ENCODE measurements at places on chromosomes 16 and 17.

DNA sequence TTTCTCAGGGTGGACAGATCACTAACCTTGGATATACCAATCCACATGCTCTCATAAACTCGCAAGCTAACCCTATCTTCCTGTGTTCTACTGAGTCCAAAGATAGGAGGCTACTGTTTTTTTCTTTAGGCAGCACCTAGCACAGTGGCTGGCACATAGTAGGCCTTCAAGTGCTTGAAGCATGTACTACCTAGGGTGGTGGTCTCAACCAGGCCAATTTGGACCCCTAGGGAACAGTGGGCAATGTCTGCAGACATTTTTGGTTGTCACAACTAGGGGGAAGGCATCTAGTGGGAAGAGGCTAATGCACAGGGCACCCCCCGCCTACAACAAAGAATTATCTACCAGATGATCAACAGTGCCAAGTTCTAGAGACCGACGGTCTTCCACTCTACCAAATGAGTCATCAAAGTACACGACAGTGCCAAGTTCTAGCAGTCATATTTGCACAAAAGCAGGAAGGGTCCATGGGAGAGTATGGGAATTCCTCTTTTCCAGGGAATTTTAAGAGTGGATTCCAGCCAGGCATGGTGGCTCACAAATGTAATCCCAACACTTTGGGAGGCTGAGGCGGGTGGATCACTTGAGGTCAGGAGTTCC is 390.3 kb downstream of the SLC39A11 start:
- no peak for DNase-seq

- DNase-seq = peak; percentile 43
Measured at GRCh38 chr17:27622986-27623385, 8.0 kb upstream of the LGALS9 start.

DNA sequence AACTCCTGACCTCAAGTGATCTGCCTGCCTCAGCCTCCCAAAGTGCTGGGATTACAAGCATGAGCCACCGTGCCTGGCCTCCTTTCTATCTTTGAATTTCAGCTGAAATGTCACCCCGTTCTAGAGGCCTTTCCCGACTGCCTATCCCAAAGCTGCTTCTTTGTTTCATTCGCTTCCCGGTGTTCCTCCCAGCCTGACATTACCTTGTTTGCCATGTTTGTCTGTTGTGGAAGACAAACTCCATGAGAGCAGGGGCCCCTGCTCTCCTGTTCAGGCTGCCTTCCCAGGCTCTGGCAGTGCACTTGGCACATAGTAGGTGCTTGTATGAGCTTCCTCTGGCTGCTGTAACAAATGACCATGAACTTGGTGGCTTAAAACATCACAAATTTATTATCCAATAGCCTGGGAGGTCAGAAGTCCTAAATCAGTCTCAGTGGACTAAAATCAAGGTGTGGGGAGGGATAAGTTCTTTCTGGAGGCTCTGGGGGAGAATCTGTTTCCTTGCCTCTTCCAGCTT is 2.6 kb upstream of the CCL22 start:
- DNase-seq = no peak

DNA sequence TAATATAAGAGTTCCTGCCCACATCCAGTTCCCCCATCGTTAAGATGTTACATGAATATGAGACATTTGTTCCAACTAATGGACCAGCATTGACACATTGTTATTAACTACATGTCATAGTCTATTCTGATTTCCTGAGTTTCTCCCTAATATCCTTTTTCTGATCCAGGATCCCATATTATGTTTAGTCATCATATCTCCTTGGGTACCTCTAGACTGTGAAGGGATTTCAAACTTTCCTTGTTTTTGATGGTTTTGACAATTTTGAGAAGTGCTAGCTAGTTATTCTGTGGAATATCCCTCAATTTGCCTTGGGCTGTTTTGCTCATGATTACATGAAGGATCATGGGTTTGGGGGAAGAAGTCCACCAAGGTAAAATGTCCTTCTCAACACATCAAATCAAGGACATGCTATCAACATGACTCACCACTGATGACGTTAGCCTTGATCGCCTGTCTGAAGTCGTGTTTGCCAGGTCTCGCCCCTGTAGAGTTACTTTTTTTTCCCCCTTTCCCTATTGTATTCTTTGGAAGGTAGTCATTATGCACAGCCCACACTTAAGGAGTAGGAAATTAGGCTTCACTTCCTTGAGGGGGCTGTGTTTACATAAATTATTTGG is 42.5 kb downstream of the CACNG3 start:
- no peak for DNase-seq

DNA sequence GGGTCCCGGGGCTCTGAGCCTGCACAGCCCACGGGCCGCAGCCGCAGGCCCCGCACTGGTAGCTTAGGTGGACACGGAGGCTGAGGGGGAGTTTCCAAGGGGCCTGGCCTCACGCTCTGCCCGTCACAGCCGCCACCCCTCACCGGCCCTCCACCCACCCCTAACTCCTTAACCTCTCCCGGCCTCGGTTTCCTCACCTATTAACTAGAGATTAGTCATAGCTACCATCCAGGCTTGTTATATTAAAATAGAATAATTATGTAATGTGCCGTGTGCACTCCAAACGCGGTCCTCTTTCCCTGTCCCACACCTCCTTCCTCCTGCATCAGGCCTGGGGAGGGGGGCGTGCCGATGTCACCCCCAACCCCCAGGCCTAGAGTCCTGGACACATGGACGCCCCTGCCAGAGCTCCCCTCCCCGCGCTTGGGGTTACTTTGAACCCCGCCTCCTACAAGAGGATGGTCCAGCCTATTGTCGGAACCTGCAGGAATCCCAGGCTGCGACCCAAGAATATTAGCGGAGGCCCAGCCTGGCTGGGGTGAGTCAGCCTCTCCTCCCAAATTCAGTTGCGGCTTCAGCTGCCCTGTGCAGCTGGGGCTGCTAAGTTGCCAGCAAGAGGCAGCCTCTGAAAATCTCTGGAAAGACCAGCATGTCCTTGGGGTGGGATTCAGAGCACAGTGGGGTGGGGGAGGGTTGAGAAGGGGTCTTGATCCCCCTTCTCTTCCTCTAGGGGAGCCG is 17.3 kb downstream of the SOCS3 start:
- DNase-seq = no peak

DNA sequence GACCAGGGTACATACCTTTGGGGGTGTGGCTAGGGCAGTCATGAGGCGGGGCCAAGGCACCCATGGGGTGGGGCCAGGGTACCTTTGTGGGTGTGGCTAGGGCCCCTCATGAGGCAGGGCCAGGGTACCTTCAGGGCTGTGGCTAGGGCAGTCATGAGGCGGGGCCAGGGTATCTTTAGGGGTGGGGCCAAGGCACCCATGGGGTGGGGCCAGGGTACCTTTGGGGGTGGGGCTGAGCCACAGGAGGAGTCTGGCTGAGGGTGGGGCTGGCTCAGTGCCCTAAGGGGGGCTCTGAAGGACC is 3.5 kb downstream of the GNG13 start:
- no peak for DNase-seq

DNA sequence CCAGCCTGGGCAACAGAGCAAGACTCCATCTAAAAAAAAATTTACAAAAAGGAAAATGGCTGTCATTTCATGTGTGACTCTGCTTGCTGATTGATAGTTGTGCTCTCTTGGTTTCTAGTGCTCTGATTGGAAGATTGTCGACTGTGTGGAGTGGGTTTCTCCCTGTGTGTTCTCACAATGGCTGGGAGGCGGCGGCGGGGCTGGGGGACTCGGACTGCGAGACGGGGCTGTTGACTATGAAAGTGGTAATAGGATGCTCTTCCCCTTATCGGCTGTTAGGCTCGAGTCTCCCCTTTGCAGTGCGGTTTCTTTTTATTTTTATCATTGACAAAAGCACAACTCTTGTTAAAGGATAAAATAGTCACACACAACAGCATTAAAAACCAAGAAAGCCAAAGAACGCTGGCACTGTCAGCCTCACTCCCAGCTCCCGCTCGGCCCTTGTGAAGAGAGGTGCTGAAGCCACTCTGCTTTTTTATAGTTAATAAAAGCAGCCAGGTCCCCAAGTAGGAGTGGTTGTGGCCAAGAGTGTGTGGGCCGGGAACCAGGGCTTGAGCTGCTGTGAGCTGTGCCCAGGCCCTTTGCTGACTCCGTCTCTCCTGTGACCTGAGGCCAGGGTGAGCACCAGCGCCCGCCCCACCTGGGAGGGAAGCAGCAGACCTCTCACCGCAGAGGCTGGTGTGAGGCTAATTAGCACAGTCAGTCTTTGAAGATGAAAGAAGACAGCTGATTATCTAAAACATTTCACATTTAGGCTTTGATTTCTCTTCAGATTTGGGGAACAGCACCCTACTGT is 36.5 kb downstream of the TBCD start:
- DNase-seq = no peak

- DNase-seq = no peak
Measured at GRCh38 chr17:30379903-30380381, 1.2 kb downstream of the CPD start.

- DNase-seq = peak; percentile 34
Measured at GRCh38 chr16:57786632-57787518, 15.4 kb downstream of the KIFC3 start.

DNA sequence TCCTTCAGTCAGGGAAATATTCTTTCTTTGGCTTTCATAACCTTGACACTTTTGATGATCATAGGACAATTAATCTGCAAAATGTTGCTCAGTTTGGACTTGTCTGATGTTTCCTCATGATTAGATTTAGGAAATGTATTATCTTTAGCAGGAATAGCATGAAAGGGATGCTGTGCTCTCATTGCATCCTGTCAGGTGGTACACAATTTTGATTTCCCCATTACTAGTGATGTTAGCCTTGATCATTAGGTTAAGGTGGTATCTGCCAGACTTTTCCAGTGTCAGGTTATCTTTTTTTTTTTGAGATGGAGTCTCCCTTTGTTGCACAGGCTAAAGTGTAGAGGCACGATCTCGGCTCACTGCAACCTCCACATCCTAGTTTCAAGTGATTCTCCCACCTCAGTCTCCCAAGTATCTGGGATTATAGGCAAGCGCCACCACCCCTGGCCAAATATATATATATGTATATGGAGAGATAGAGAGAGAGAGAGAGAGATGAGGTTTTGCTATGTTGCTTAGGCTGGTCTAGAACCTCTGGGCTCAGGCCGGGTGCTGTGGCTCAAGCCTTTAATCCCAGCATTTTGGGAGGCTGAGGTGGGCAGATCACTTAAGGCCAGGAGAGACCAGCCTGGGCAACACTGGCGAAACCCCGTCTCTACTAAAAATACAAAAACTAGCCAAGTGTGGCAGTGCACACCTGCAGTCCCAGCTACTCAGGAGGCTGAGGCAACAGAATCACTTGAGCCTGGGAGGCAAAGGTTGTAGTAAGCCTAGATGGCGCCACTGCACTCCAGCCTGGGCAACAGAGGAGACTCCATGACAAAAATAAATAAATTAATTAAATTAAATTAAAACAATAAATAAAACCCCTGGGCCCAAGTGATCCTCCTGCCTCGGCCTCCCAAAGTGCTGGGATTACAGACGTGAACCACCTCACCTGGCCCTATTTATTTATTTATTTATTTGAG is 15.8 kb upstream of the CAVIN1 start:
- no peak for DNase-seq

DNA sequence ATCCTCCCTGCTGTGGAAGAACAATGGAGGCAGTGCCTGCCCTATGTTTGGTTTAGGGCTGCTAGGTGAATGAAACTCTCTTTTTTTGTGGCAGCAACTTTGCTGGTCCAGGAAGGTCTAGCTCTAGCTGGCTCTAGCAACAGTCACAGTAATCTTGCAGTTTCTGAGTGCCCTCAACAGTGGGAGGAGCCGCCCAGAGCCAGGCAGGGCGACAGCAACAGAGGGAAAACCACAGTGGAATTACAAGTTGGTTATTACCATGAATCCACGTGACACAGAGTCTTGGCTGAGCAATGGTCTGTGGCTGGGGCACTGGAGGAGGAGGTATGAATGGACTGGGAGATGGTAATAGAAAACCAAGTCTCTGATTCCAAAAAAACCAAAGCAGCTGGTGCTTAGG is 10.3 kb downstream of the HSPB9 start:
- peak; percentile 67 for DNase-seq

DNA sequence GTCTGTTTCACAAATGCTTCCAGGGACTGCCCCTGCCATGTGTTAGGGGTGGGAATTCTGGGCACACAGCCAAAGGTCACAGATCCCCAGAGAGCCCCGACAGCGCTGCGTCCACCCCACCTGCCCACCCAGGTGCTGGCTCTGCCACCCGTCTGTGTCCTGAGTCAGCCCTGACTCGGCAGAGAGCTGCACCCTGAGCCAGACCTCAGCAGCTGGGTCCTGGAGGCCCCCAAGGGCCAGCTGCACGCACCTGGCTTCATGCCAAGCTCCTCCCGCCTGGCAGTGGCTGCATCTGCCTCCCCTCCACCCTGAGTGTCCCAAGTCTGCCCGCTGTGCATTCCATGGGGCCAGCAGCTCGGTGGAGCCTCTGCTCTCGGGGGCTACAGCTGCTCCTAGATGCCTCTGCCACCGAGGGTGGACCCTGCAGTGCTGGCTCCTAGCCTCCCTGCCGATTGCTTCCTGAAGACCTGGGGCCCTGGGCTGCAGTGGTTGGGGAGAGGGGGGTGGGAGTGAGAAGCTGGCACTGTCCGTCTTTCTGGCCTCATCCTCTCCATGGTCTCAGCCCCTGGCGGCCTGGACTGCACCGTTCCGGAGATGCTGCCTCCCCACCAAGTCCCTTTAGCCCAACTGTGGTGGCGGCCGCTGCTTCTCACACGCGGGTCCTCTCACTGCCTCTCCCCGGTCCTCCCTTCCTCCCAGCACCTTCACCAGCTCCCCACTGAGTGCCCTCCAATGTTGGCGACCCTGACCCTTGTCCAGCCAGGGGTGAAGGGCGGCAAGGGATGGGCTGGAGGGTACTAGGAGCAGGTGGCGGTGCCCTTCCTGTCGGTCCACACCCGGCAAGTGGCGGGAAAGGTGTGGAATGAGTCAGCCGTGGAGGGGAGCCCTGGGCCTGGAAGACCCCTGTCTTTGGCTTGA is 3.0 kb downstream of the SECTM1 start:
- no peak for DNase-seq

GRCh38 chr16:30077656-30078055 is 1.9 kb downstream of the PPP4C start:
- no peak for DNase-seq

- no peak for DNase-seq
Measured at GRCh38 chr17:80427366-80428282, 12.7 kb downstream of the ENDOV start.

DNA sequence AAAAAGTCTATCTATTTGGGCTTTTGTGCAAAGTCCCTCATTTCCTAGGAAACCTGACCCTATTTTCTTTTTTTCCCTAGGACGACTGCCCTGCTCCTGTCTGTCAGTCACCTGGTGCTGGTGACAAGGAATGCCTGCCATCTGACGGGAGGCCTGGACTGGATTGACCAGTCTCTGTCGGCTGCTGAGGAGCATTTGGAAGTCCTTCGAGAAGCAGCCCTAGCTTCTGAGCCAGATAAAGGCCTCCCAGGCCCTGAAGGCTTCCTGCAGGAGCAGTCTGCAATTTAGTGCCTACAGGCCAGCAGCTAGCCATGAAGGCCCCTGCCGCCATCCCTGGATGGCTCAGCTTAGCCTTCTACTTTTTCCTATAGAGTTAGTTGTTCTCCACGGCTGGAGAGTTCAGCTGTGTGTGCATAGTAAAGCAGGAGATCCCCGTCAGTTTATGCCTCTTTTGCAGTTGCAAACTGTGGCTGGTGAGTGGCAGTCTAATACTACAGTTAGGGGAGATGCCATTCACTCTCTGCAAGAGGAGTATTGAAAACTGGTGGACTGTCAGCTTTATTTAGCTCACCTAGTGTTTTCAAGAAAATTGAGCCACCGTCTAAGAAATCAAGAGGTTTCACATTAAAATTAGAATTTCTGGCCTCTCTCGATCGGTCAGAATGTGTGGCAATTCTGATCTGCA is 12.9 kb downstream of the TMEM98 start:
- no peak for DNase-seq

Measured in hypothalamus (tissue), 51 donors.